ENCODE measurements at places on chromosomes 4 and X. TPM values are rescaled to one million over a fixed set of nuclear protein-coding genes. Genes with fewer than 3 reads are reported as not detected.

GJB1 gene
- polyA plus RNA-seq, result not detected

ADH4 gene
- polyA plus RNA-seq, result not detected

FANCB gene
- polyA plus RNA-seq, result 16.2 TPM

SPIN2A gene
- 3.5 TPM for polyA plus RNA-seq

BANK1 gene
- 0.49 TPM for polyA plus RNA-seq

SH3RF1 gene
- polyA plus RNA-seq, result 7.8 TPM

ADRA2C gene
- 4.1 TPM for polyA plus RNA-seq

DSPP gene
- 0.08 TPM for polyA plus RNA-seq
